Activated CD4-positive, alpha-beta T cell treated with anti-CD3 and anti-CD28 coated beads, Interleukin-2, amount 10 ng/mL, durations not matched to agents 24 days and 14 days (primary cell): ENCODE measurements at places on chromosomes 2 and 18. TPM values are rescaled to one million over a fixed set of nuclear protein-coding genes. Genes with fewer than 3 reads are reported as not detected.

C2orf66 gene
- 0.17 and 0.33 TPM in 2 replicates for total RNA-seq

DSG4 gene
- not detected in 2 replicates for total RNA-seq

DSG1 gene
- total RNA-seq, result not detected in 2 replicates

ACAA2 gene
- 69.7 and 72.1 TPM in 2 replicates for total RNA-seq

PROC gene
- 0.12 TPM in 1 of 2 replicates, not detected in the other for total RNA-seq

RAD51AP2 gene
- total RNA-seq, result not detected in 2 replicates

SKOR2 gene
- not detected in 2 replicates for total RNA-seq

ATRAID gene
- total RNA-seq, result 109 and 120 TPM in 2 replicates

HOXD9 gene
- not detected in 2 replicates for total RNA-seq

RFX8 gene
- 0.38 and 0.49 TPM in 2 replicates for total RNA-seq

CRYGC gene
- total RNA-seq, result not detected in 2 replicates

IL36G gene
- total RNA-seq, result not detected in 2 replicates

MZT2B gene
- total RNA-seq, result 312 and 329 TPM in 2 replicates

RGPD4 gene
- not detected in 2 replicates for total RNA-seq

FAM124B gene
- 0.47 and 0.64 TPM in 2 replicates for total RNA-seq

ZNF396 gene
- 0.19 and 0.26 TPM in 2 replicates for total RNA-seq

PLCL1 gene
- total RNA-seq, result 0.45 and 0.63 TPM in 2 replicates

DNA sequence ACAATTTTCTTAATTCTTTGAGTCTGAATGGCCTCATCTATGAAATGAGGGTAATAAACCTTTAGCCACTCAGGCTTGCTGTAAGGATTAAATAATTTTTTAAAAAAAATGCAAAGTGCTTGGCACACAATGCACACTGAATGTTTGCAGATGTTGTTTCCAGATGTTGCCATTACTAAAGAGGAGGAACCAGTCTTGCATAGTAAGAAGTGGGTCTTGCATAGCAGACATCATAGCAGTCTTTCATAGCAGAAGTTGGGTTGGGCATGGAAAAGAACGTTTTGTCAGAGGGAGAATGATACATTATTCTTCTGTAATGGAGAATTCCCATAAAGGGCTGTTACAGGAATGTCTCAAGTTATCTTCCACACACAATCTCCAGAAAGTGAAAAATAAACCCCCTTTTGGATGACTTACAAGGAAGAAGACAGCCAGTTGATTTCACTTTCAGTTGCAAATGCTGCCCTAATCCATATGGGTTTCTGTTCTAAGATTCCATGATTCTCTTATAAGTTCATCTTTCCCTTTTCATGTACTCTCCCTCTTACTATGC is 327.7 kb downstream of the SUCLG1 start:
- DNase-seq, result no peak

- no peak for DNase-seq
These were observed at the start of gene SLC14A1 for GRCh38 chr18:45723567-45724355. SLC14A1 (plus strand) TSS chr18:45724181; CDS start chr18:45730321, 6,140 bp downstream.

- DNase-seq, result no peak
These were observed 414.4 kb downstream of the MTX2 start for GRCh38 chr2:176683618-176684111.

DNA sequence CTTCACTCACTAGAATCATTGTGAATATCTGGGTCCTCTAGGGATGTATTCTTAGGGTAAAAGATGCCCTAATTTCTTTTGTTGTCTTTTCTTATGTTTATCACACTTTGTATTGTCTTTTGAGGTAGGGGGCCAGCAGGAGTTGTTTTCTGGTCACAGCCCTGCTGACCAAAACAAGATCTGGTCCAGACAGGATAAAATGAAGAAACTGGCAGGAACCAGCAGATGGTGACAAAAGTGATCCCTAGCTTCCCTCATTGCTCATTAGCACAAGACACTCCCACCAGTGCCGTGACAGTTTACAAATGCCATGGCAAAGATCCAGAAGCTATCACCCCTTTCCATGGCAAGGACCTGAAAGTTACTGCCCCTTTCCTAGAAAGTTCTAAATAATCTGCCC is 81.7 kb upstream of the CCDC85A start:
- DNase-seq, result no peak

DNA sequence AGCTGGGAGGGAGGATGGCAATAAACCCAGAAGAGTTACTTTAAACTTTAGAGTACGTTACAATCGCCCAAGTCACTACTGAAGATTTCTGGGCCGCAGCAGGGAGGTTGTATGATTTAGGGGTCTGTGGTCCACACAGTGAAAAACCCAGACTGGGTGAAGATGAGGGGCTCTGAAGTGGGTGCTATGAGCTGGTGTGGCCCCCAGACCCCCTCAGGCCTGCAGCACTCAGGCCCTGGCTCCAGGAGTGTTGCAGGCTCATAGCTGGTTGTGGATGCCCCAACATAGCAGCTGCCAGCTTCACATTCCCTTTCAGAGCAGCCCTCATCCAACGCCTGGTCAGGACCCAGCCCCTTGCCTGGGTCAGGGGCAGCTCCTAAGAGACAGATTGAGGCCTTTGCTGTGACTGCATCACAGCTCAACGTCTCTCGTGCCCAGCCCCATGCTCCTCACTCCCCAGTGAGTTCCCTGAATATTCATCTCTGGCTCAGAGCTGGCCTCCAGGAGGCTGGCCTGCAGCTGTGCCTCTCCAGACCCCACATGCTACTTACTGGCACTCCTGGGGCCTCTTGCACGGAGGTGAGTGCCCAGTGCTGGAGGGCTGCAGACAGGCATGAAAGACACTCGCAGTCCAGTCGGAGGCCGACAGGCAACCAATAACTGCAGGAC is 94.5 kb upstream of the MYCN start:
- DNase-seq, result no peak

DNA sequence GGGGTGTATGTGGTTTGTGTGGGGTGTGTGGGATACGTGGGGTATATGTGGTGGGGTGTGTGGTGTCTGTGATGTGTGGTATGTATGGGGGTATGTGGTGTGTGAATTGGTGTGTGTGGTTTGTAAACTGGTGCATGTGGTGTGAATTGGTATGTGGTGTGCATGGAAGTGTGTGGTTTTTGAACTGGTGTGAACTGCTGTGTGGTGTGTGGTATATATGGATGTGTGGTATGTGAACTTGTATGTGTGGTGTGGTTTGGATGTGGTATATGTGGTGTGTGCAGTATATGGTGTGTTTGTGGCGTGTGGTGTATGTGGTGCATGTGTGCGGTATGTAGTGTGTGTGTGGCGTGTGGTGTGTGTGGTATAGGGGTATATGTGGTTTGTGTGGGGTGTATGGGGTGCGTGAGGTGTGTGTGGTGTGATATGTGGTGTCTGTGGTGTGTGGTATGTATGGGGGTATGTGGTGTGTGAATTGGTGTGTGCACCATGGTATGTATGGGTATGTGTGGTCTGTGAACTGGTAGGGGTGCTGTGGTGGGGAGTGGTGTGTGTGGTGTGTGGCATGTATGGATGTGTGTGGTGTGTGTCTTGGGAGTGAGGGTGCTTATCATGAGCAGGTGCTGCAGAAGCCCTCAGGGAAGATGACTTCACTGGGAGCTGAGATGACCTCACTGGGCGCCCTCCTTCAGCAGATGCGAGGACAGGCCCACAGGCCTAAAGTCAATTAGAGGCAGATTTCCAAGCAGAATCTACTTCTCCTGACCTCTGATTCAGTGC is 209.6 kb upstream of the TNP1 start:
- DNase-seq, result no peak

- DNase-seq, result no peak
These were observed 66.4 kb downstream of the CDH7 start for GRCh38 chr18:65817178-65817577.

DNA sequence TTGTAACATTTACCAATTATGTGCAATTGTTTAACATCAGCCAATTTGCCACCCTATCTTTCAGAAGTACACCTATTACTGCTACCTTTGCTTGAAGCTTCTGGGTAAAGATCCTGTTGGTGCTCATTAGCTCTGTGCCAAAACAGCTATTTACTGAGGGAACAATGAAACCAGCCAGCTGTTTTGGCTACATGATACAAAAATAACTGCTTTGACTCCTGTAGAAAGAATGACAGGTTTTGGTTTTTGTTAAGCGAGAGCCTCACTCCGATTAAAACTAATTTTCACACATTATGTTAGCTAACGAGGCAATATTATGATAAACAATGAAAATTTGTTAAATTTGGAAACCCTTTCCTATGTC is 907.0 kb downstream of the EPHA4 start:
- no peak for DNase-seq

- DNase-seq, result no peak
These were observed 276.0 kb downstream of the NCKAP5 start for GRCh38 chr2:133292259-133292658.

DNA sequence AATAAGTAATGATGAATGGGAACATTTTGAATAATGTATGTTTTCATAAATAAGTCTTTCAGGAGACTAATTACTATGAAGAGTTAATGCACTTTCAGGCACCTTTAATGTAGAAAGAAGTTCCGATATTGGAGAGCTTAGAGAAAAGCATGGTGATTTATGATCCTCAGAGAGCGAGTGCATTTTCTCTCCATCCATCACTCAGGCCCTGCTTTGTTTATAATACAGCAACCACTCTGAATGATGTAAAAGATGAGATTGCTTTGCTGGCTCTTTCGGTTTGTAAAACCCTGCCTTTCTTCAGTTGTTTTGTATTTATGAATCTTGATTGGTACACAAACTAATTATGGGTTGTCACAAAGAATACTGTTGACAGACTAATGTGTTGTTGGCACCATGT is 132.0 kb downstream of the NYAP2 start:
- DNase-seq, result no peak

DNA sequence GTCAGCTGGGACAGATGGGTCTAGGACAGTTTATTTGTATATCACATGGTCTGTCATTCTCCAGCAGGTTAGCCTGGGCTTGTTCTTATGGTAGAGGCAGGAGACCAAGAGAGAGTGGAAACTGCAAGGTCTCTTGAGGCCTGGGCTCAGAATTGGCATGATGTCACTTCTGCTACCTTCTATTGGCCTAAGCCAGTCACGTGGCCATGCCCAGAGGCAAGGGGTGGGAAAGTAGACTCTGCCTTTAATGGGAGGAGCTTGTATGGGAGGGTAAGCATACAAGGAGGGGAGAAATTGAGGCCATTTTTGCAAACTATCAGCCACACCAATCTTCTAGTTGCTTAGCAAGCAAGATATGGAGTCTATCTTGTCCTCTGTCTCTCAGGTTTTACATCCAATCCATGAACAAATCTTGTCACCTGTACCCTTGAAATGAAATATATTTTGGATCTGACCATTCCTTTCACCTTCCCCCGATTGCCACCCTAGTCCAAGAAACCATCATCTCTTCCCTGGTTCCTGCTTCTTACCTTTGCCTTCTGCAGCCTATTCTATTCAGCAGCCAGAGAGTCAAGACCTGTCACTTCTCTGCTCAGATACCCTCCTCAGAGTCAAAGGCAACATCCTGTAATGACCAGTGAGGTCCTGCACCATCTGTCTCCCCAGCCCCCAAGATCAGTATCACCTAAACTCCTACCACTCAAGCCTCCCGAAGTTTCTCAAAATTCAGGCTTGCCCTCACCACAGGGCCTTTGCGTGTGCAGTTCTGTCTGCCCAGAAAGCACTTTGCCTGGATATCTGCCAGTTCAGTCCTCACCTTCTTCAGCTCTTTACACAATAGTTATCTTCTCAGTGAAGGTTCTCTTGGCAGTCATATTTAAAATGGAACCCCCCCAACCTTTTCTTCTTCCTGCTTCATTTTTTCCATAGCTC is 240.0 kb downstream of the LOXHD1 start:
- no peak for DNase-seq

DNA sequence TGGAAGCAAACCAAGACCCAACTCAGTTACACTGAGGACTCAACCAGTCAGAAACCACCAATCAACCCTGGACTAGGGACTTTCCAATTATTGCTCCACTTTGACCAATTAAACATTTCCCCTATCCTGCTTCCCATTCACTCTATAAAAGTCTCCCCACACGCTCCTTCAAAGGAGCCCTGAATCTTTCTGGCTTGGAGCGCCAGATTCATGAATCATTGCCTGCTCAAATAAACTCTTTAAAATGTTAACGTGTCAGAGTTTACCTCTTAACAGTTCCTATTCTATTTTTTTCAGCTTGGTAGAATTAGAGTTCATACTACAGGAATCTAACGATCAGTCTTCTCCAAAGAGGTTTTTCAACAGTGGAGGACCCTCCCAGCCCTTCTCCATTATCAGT is 20.7 kb upstream of the SULT1C2 start:
- no peak for DNase-seq

DNA sequence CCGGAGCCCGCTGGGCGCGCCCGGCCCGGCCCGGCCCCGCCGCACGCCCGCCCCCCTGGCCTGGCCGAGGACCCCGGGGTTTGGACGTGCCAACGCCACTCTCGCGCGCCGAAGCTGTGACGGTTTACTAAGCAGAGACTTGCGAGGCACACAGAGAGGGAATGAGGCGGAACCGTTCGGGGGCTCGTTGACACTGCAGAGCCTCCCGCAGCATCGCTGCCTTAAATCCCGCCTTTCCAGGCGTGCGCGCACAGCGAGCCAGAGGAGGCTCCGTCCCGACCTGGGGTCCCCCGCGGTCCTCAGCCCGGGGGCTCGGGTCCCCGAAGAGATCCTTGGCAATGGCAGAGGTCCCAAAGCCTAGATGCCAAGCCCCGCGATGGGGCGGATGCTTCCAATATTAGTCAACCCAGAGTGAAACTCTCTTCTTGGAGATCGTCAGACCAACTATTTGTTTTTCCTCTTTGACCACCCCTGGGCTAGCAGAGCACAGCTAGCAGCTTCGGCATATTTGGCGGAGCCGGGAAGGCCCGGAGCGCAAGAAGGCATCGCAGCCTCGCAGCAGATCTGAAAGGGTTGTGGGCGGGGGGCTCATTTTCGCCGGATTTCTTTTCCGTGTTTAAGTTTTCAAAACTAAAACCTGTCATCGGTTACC is at the start of gene ZNF385B:
Gene ZNF385B, minus strand, starts transcription at position 197 of the 652 bp plus-strand sequence.
- no peak for DNase-seq

GRCh38 chr2:21676676-21677075 is 552.9 kb downstream of the TDRD15 start:
- no peak for DNase-seq

DNA sequence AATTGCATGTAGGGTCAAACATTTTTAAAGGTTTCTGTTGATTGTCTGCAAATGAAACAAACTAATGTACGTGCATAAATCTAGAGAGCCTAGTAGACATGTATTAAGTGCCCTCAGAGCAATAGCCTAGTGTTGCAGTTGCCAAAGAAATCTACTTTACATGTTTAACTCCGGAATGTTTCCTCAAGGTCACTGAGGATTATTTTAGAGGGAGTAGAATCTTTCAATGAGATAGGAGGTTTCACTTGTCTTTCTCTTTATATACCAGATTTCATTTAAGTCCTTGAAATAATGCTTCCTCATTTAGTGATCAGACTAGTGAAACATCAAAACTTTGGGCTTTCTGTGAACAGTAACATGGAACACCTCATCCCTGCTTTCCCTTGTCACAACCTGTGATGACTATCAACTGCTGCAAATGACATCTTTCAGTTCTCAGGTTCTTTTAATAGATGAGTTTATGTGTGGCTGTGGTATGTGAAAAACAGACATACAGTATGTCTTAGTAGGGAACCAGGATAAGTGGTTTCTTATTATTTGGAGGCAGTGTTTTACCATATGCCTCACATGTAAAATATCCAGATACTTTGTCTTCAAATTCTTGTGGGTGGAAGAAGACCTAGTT is 5.5 kb downstream of the UBE2E3 start:
- DNase-seq, result no peak

- DNase-seq, result no peak
These were observed 151.5 kb upstream of the SALL3 start for GRCh38 chr18:78828131-78828530.
